Activated T-helper 1 cell treated with anti-CD3 and anti-CD28 coated beads, Interleukin-12 subunit alpha, Interleukin-12 subunit beta, Interleukin-2, Interleukin-4 antibody, amounts not matched to agents 30 ng/mL and 10 ng/mL and 1 ng/mL, durations not matched to agents 14 hours and 24 hours and 36 hours (primary cell): ENCODE measurements at places on chromosomes 4 and X. TPM values are rescaled to one million over a fixed set of nuclear protein-coding genes. Genes with fewer than 3 reads are reported as not detected.
A peak's percentile ranks its signal among the peaks of the same experiment; 100 is the strongest.

- DNase-seq = peak; percentile 54
- H3K36me3 ChIP-seq = peaks cover 5% of the 10 kb centered on the region
- H3K27me3 ChIP-seq = peaks cover 19% of the 10 kb centered on the region
- peaks cover 72% of the 10 kb centered on the region for H3K4me1 ChIP-seq
- H3K4me3 ChIP-seq = peak overlapping the region; percentile 39
Observed at GRCh38 chr4:140103676-140104075, 50.3 kb downstream of the MAML3 start.

- no peak for DNase-seq
- no peak overlapping the region for H3K4me3 ChIP-seq
- H3K36me3 ChIP-seq = no peaks in the 10 kb centered on the region
- H3K4me1 ChIP-seq = no peaks in the 10 kb centered on the region
- peaks cover 4% of the 10 kb centered on the region for H3K27me3 ChIP-seq
Observed at GRCh38 chr4:145440292-145441007, 41.2 kb upstream of the SMAD1 start.

- no peak overlapping the region for H3K27ac ChIP-seq
- no peak overlapping the region for H3K4me3 ChIP-seq
- no peaks in the 10 kb centered on the region for H3K4me1 ChIP-seq
Observed at GRCh38 chr4:84031401-84031800, 467.7 kb downstream of the NKX6-1 start.

The CDS1 gene
- not detected in 2 replicates for total RNA-seq

The SPANXA2 gene
- total RNA-seq = not detected in 2 replicates

The CXXC4 gene
- not detected in 2 replicates for total RNA-seq

DNA sequence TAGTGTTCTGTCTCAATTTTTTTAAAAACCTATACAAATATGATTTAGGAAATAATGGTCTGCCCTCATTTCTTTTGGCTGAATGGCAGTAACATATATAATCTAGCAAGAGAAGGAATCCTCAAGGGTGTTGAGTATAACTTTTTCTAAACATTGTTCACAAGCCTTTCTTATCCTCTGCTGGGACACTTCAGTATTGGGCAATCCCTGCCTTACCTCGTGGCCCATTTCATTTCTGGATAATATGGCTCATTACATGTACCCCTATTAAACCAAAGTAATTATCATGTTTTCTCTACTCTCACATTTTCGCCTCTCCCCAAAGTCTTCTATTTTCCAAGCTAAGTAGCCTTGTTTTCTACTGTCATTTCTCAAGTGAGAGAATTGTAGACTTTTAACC is 110.8 kb upstream of the STIM2 start:
- H3K36me3 ChIP-seq = peaks cover 3% of the 10 kb centered on the region
- peaks cover 21% of the 10 kb centered on the region for H3K27me3 ChIP-seq
- H3K4me3 ChIP-seq = no peak overlapping the region
- no peak overlapping the region for H3K27ac ChIP-seq
- DNase-seq = no peak
- H3K4me1 ChIP-seq = peaks cover 18% of the 10 kb centered on the region

The PABPC4L gene
- total RNA-seq = not detected in 2 replicates

GRCh38 chr4:2881431-2881830 is 37.8 kb downstream of the ADD1 start:
- no peaks in the 10 kb centered on the region for H3K27me3 ChIP-seq
- H3K4me1 ChIP-seq = peaks cover 20% of the 10 kb centered on the region
- no peak overlapping the region for H3K4me3 ChIP-seq
- H3K27ac ChIP-seq = no peak overlapping the region
- H3K36me3 ChIP-seq = peaks cover 31% of the 10 kb centered on the region

The BTK gene
- not detected in 2 replicates for total RNA-seq
